Renal pelvis (tissue), 12 donors: ENCODE measurements at places on chromosomes 1 and 21. TPM values are rescaled to one million over a fixed set of nuclear protein-coding genes. Genes with fewer than 3 reads are reported as not detected.

The TRABD2B gene
- polyA plus RNA-seq = 26.6 TPM

The CNTN2 gene
- polyA plus RNA-seq = 1.1 TPM

The CFAP74 gene
- 1.3 TPM for polyA plus RNA-seq

The KRTAP12-1 gene
- not detected for polyA plus RNA-seq

DNA sequence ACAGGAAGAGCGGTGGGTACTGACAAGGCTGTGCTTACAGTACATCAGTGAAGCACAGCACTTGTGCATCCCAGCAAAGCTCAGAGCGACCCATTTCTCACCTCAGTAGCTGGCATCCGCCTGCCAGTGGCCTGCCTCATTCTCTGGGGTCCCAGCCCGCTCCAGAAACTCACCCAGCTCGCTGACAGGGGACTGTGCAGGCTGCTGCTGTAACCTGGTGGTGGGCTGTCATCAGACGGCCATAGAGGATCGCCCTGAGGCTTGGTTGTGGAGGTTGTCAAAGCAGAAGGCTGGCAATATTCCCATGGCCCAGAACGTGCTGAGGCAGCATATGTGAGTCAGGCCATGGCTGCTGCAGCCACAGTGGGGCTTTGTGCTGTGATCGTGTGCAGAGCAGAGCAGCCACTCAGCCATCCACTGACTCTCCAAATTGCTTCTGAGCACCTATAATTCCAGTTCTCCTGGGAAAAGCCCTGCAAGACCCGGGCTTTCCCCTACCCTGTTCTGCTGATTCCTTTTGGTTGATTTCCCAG lies 13.6 kb upstream of the GPR137B start:
- no peak for DNase-seq

- DNase-seq = no peak
Measured at GRCh38 chr1:101238031-101238628, 1.3 kb downstream of the S1PR1 start.

- DNase-seq = peak; percentile 43
Measured at GRCh38 chr1:209527993-209528717, 55.4 kb upstream of the CAMK1G start.
